M059J (cell line): ENCODE measurements at places on chromosomes 7 and 10. TPM values are rescaled to one million over a fixed set of nuclear protein-coding genes. Genes with fewer than 3 reads are reported as not detected.

GRCh38 chr7:2478399-2478785, 2.2 kb upstream of the GRIFIN start:
- DNase-seq = peak; percentile 82

Gene ADAM12
- 43.4 and 76.1 TPM in 2 replicates for total RNA-seq

Gene PEX1
- total RNA-seq = 11.0 and 11.2 TPM in 2 replicates

DNA sequence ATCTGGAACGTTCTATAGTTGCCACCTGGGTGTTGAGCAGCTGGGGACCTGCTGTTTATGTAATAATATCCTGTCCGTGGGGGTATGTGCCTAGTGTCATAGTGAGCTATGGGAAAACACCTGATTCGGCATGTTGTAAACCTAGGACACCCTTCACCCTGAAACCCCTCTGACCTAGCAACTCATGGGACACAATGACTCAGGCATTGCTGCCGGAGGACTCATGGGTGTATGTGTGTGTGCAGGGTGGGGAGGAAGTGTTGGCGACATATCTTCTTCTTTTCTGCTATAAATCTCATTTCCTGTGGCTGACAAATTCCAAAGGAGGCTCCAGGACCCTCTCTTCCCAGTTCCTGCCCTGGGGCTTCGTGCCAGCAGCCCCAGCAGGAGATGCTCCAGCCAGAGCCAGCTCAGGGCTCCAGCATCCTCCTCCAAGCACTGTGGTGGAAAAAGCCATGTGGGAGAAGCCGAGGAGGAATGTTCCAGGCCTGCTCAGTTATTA, 77.0 kb upstream of the PODXL start:
- DNase-seq = peak; percentile 94

GRCh38 chr10:91901784-91902677, 7.3 kb downstream of the FGFBP3 start:
- peak; percentile 93 for DNase-seq

Gene RTKN2
- total RNA-seq = 7.9 and 8.4 TPM in 2 replicates

Gene STYXL1
- total RNA-seq = 69.8 and 77.7 TPM in 2 replicates

GRCh38 chr10:71241830-71242621, 29.7 kb downstream of the UNC5B start:
- DNase-seq = no peak

Gene LMBR1
- total RNA-seq = 31.1 and 39.9 TPM in 2 replicates

DNA sequence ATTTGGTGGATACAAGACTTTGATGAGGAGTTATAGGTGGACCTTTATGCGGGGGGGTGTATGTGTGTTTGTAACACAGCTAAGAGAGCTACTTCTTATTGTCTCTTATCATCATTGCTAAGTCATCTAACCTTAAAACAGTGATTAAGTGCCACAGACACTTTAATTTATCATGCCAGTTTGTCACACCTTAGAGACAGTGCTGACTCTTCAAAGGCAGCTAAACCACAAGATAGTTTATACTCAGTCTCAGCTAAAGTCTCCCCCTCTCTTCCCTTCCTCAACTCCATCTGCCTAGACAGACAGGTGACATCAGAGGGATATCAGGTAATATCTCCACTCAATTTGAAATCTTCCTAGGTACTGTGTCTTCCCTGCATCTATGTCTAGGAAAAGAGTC, 42.2 kb downstream of the MYPN start:
- peak; percentile 30 for DNase-seq

Gene TEX47
- not detected in 2 replicates for total RNA-seq

- DNase-seq = no peak
These were observed 421.7 kb downstream of the ADRA2A start for GRCh38 chr10:111498560-111498959.

DNA sequence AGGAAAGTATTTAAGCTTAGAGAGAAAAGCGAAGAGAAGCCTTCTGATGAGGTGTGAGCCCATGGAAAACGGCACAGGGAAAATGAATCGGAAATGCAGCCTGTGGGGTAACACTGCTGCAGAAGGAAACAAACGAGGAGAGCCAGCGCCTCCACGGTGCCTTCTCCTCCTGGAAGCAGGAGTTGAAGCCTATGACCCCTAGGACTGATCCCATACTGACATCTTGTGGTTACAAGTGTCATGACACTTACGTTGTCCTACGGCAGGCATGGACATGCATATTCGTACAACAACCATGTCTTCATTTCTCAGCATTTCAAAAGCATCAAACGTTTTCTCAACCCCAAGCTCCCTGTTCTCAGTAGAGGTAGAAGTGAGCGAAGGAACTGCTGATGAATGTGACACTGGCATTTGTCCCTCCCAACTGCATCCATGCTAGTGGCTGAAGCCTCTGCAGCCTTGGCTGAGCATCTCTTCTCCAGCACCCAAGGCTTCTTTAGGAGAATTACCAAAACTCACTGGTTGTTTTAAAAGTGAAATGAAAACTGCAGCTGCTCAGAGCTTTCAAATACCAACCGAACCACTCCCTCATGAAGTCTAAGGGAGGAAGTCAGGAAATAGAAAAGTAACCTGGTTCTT, 160.2 kb downstream of the JAZF1 start:
- peak; percentile 80 for DNase-seq

DNA sequence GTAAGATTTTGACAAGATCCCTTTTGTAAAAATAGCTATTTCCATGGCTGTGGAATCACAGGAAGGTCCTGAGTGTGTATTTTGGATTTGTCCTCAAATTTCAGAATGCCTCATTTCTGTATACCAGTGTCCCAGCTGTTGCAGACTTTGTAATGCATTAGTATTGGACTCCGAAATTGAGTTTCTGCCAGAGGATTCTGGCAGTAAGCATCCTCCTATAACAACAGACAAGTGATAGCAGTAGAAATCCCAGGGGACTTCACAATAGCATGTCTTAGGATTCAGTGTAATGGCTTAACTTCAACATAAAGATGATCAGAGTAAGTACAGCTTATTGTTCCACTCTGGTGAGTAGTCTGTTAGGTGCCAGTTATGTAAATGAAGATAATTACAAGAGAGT, 104.6 kb downstream of the FOXP2 start:
- no peak for DNase-seq

Gene TMEM270
- 0.17 and 0.32 TPM in 2 replicates for total RNA-seq

DNA sequence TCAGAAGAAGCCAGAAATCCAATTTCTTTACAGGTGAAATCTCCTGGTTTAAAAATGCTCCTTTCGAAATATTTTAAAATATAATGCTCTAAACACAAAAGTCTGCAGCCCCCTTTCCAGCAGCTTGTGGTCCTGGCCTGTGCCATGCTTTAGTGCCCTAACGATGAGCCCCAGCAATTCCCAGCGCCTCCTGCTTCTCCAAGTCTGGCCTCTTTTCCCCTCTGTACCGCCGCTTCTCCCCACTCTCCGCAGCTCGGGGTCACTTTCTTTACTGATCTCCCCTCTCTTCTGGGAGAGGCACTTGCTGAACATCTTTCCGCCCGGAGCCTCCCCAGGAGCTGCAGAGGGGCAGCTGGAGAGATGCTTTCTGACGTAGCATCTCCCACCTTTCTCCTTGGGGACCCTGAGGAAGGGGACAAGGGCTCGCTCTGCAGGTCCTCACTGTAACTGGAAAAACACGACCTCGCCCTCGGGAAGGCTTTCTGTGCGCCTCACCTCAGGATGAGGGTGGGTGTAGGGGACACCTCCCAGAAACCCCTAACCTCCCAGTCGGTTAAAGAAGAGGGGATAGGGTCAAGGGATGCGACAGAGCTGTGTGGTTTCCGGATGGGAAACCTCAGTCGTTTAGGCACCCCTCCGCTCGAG, 565 bp upstream of the INA start:
- DNase-seq = no peak

- no peak for DNase-seq
These were observed 1.5 kb downstream of the INA start for GRCh38 chr10:103278537-103278823.

Gene ASZ1
- not detected in 2 replicates for total RNA-seq

GRCh38 chr10:102837230-102837721, at the start of gene CYP17A1:
CYP17A1 (minus strand) TSS chr10:102837413; CDS start chr10:102837361, 52 bp downstream.
- DNase-seq = peak; percentile 16

DNA sequence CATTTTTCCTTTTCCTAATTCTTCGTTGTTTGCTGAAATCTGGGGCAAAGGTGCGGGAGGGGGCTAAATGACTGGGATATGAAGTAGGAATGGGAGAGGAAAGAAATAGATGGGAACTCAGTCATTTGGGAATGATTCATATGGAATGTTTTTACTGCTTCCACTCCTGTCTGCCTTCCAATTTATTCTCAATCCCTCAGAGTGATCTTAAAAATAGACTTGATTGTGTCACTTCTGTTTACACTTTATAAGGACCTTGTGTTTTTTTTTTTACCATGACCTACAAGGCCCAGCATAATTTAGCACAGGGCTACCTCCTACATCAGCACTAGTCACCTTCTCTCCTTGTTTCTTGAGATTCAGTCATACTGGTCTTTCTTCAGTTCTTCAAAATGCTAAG, 97.9 kb downstream of the PTEN start:
- DNase-seq = peak; percentile 87
